Tibial nerve (tissue), 4 donors: ENCODE measurements at places on chromosomes 11 and 22.

DNA sequence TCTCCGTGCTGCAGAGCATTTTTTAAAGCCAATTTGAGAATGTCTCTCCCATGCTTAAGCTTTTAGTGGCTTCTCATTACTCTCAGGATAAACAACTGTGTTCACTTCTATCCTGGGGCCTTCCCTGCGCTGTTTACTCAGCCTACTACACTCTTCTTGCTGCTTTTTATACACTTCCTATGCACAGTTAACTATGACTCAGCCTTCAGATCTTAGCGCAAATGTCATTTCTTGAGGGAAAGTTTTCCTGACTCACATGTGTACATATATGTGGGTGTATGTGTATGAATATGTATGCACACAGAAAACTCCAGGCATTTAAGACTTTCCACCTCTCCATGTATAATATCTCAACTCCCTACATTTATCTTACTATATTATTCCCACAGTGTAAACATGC is 9.8 kb downstream of the THAP12 start:
- no peaks in the 10 kb centered on the region for H3K27me3 ChIP-seq
- no peak for DNase-seq
- no peak overlapping the region for H3K27ac ChIP-seq
- H3K4me1 ChIP-seq: no peaks in the 10 kb centered on the region
- H3K36me3 ChIP-seq: no peaks in the 10 kb centered on the region

DNA sequence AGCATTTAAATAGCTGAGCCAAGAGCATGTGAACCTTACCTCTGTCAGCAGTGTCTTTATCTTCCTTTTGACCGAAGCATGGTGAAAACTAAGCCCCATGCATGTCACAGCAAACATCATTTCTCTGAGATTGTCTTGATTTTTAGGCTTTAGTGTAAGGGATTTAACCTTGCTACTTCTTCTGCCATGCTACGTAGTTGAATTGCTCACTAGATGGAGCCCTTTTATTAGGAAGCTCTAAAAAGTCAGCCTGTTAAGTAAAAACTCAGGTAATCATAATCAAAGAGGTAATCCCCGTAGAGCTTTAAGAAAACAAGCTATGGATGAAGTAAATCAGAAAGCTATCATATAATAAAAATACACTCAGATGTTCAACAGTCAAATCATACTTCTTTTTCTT is 149.5 kb downstream of the PGR start:
- H3K36me3 ChIP-seq: peaks cover 55% of the 10 kb centered on the region
- H3K27ac ChIP-seq: no peak overlapping the region
- H3K27me3 ChIP-seq: no peaks in the 10 kb centered on the region
- no peak for DNase-seq
- H3K4me3 ChIP-seq: no peak overlapping the region
- no peaks in the 10 kb centered on the region for H3K4me1 ChIP-seq

DNA sequence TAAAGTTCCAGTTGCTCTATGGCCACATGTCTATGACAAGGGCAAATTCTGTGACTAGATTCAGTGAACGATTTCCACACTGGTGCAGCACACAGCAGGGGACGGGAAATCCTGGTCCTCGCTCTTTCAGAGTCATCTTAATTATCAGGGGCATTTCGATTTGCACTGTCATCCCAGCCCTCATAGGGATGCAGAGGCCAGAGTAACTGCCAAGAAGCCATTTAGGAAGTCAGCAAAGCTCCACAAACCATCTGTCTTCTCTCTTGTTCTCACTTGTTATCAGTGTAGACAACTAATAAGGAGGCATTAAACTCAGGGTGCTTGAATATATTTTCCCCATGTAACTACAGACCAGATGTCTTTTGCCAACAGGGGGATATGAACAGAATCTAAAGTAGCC is 151.7 kb downstream of the STK33 start:
- H3K4me1 ChIP-seq: no peaks in the 10 kb centered on the region
- DNase-seq: no peak
- H3K27me3 ChIP-seq: no peaks in the 10 kb centered on the region
- H3K36me3 ChIP-seq: no peaks in the 10 kb centered on the region
- no peak overlapping the region for H3K27ac ChIP-seq

GRCh38 chr11:78226684-78227680 is 38.3 kb downstream of the USP35 start:
- no peak for DNase-seq
- no peaks in the 10 kb centered on the region for H3K27me3 ChIP-seq
- H3K4me1 ChIP-seq: peaks cover 7% of the 10 kb centered on the region
- H3K27ac ChIP-seq: no peak overlapping the region
- no peak overlapping the region for H3K4me3 ChIP-seq

DNA sequence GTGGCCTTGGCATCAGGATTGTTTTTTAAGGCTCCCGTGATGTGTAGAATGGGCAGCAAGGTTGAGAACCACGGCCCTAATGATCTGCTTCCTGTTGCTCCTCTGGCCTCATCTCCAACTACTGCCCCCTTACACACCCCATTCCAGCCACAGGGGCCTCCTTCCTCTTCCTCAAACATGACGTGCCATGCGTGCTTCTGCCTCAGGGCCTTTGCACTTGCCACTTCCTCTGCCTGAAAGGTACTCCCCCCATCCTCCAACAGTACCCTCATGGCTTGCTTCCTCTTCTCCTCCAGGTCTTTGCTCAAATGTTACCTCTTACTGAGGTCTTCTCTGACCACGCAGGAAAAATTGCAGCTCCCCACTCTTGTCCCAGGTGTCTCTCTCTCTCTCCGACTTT is 93.9 kb upstream of the CSNK2A3 start:
- DNase-seq: no peak
- no peaks in the 10 kb centered on the region for H3K36me3 ChIP-seq
- no peak overlapping the region for H3K27ac ChIP-seq
- no peaks in the 10 kb centered on the region for H3K4me1 ChIP-seq
- no peaks in the 10 kb centered on the region for H3K27me3 ChIP-seq

DNA sequence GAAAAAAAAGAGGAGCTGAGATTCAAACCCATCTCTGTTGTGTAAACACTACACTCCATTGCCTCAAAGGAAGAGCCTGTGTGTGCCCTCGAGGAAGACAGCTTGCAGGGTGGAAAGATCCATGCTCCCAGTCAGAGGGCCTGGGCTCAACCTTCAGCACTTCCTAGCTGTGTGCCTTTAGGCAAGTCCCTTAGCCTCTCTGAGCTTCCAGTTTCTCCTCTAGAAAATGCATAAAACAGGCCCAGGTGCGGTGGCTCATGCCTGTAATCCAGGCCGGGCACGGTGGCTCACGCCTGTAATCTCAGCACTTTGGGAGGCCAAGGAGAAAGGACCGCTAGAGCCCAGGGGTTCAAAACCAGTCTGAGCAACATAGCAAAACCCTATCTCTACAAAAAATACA is 4.6 kb upstream of the ARFGAP2 start:
- DNase-seq: no peak
- no peak overlapping the region for H3K27ac ChIP-seq
- no peaks in the 10 kb centered on the region for H3K36me3 ChIP-seq

GRCh38 chr11:20259506-20259905 is 99.2 kb upstream of the DBX1 start:
- H3K27me3 ChIP-seq: no peaks in the 10 kb centered on the region
- H3K4me1 ChIP-seq: no peaks in the 10 kb centered on the region
- no peak overlapping the region for H3K27ac ChIP-seq
- DNase-seq: no peak

GRCh38 chr11:30960387-30960992 is 374.3 kb upstream of the MPPED2 start:
- H3K27ac ChIP-seq: no peak overlapping the region
- H3K36me3 ChIP-seq: no peaks in the 10 kb centered on the region
- H3K4me3 ChIP-seq: no peak overlapping the region
- no peaks in the 10 kb centered on the region for H3K4me1 ChIP-seq
- DNase-seq: no peak

- H3K27ac ChIP-seq: no peak overlapping the region
- H3K4me3 ChIP-seq: no peak overlapping the region
- DNase-seq: no peak
- peaks cover 7% of the 10 kb centered on the region for H3K4me1 ChIP-seq
- no peaks in the 10 kb centered on the region for H3K27me3 ChIP-seq
Observed at GRCh38 chr22:28983190-28983589, 78.4 kb downstream of the C22orf31 start.

- no peaks in the 10 kb centered on the region for H3K36me3 ChIP-seq
- no peaks in the 10 kb centered on the region for H3K27me3 ChIP-seq
- no peak overlapping the region for H3K27ac ChIP-seq
- no peak overlapping the region for H3K4me3 ChIP-seq
- H3K4me1 ChIP-seq: no peaks in the 10 kb centered on the region
Observed at GRCh38 chr11:34162493-34162820, 57.0 kb downstream of the NAT10 start.

DNA sequence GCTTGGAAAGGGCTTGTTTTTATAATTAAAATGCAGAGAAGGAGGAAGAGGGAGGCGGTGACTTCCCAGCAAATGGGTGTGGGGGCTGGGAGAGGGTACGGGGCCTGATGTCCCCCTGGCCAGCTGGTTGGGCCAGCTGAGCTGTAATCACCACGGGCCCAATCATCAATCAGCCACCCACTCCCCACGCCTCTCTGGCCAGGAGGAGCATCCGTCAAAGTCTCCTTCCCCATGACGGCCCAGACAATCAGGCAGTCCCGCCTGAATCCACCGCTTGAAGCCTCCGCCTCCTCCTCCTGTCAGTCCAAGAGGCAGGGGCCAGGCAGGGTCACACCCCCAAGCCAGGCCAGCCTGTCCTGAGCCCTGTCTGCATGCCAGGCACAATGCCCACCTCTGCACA is 13.3 kb upstream of the CABP7 start:
- DNase-seq: no peak
- H3K27me3 ChIP-seq: no peaks in the 10 kb centered on the region
- peak overlapping the region; percentile 83 for H3K27ac ChIP-seq
- no peak overlapping the region for H3K4me3 ChIP-seq

GRCh38 chr11:96942855-96943254 is 553.0 kb downstream of the JRKL start:
- no peaks in the 10 kb centered on the region for H3K27me3 ChIP-seq
- H3K36me3 ChIP-seq: no peaks in the 10 kb centered on the region
- no peak for DNase-seq

GRCh38 chr11:26575946-26576345 is 3.9 kb upstream of the MUC15 start:
- no peaks in the 10 kb centered on the region for H3K36me3 ChIP-seq
- no peak overlapping the region for H3K4me3 ChIP-seq
- DNase-seq: no peak
- H3K27me3 ChIP-seq: no peaks in the 10 kb centered on the region
- H3K4me1 ChIP-seq: no peaks in the 10 kb centered on the region
- H3K27ac ChIP-seq: no peak overlapping the region

GRCh38 chr11:92735039-92735438 is 234.4 kb upstream of the MTNR1B start:
- no peak overlapping the region for H3K4me3 ChIP-seq
- no peak overlapping the region for H3K27ac ChIP-seq
- DNase-seq: no peak
- H3K27me3 ChIP-seq: no peaks in the 10 kb centered on the region
- no peaks in the 10 kb centered on the region for H3K36me3 ChIP-seq
- no peaks in the 10 kb centered on the region for H3K4me1 ChIP-seq

DNA sequence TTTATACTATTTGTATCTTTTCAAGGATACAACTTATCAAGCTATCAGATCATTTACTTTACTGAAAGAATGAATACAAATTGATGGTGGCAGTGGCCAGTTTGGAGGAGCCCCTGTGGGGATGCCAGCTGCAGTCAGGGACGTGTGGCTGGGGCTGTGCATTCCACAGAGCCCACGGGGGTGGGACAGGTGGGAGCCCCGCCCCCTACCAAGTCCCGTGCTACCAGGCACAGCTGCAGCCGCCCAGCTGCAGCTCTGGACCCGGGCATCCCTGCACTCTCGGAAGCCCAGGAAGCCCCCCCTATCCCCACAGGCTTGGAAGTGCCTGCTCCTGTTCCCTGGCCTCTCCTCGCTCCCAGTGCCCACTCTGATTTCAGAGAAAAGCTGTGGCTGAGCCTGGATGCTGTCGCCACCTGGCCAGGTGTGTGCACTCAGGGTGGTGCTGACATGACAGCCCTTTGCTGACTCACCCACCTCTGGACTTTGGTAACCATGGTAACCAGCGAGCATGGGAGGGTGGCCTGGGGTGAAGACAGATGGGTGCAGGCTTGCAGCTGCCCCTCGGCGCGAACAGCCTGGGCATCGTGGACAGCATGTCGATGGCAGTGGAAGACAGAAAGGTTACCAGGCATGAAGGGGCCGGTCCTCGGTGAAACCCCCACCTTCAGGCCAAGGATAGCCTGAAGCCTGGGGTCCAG is 138.1 kb downstream of the SBF2 start:
- H3K36me3 ChIP-seq: no peaks in the 10 kb centered on the region
- H3K27ac ChIP-seq: no peak overlapping the region

DNA sequence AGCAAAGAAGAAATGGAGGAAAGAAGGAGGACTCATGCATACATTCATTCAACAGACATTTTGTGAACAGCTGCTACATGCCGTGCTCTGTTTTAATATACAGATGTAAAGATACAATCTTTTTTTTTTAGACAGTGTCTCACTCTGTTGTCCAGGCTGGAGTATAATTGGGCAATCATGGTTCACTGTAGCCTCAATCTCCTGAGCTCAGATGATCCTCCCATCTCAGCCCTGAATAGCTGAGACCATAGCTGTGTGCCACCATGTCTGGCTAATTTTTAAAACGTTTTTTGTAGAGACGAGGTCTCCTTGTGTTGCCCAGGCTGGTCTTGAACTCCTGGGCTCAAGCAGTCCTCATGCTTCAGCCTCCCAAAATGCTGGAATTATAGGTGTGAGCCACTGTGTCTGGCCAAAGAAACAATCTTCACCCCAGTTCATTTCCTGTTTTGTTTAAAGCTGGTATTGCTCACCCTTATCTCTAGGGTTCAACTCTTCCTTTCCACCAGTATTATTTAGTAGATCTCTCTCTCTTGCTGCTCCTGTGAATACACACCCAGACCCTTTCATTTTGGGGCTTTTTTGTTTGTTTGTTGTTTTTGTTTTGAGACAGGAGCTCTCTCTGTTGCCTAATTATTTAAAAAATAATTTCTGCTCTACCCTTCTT is 69.8 kb downstream of the RNF169 start:
- H3K27ac ChIP-seq: no peak overlapping the region
- H3K4me1 ChIP-seq: peaks cover 44% of the 10 kb centered on the region
- no peaks in the 10 kb centered on the region for H3K36me3 ChIP-seq
- no peak overlapping the region for H3K4me3 ChIP-seq
- H3K27me3 ChIP-seq: no peaks in the 10 kb centered on the region

DNA sequence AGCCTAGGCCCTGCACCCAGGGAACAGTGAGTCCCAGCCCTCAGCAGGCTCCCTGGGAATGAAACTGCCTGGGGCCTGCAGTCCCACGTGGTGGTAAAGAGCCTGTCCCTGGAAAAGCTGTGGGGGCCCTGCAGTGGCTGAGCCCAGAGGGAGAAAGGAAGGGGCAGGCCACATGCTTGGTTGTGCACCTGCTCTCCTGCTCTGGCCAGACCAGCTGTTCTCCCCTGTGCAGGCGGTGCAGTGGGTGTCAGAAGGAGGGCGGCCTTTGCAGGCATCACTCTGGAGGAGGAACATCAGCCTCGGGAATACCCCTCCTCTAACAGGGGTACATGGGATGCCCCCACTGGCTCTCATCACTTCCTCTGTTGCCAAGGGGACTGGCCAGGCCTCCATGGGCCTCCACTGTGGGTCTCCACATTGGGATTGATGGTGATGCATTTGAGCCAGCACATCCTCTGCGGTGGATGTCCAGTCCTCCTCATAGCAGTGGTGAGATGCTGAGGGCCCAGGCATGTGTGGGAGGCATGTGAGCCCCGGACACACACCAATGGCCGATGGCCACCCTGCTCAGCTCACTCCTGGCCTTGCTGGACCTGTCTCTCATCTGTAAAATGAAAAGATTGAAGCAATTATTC is 690.4 kb downstream of the BRD1 start:
- no peak overlapping the region for H3K27ac ChIP-seq
- no peaks in the 10 kb centered on the region for H3K27me3 ChIP-seq
- no peaks in the 10 kb centered on the region for H3K4me1 ChIP-seq
- no peak overlapping the region for H3K4me3 ChIP-seq
- DNase-seq: no peak
